Melanocyte of skin (primary cell): ENCODE measurements at places on chromosomes 7 and 10. TPM values are rescaled to one million over a fixed set of nuclear protein-coding genes. Genes with fewer than 3 reads are reported as not detected.

NRAP gene
- under 0.01 TPM in 2 replicates for total RNA-seq

ACTR3C gene
- total RNA-seq = 0.34 and 0.73 TPM in 2 replicates

C10orf67 gene
- total RNA-seq = 0.34 and 0.36 TPM in 2 replicates

LEP gene
- total RNA-seq = under 0.01 TPM in 1 of 2 replicates, not detected in the other

SAP25 gene
- not detected in 2 replicates for total RNA-seq

FAM25G gene
- total RNA-seq = not detected in 2 replicates

PPP1R3A gene
- not detected in 2 replicates for total RNA-seq

PROSER2 gene
- total RNA-seq = 1.0 and 4.4 TPM in 2 replicates

NUP205 gene
- 63.3 and 80.0 TPM in 2 replicates for total RNA-seq

ZNF365 gene
- total RNA-seq = 1.7 and 2.0 TPM in 2 replicates

NUB1 gene
- total RNA-seq = 27.8 and 34.0 TPM in 2 replicates

VAX1 gene
- total RNA-seq = not detected in 2 replicates

HABP2 gene
- not detected in 2 replicates for total RNA-seq

TCAF2 gene
- total RNA-seq = 0.15 and 0.33 TPM in 2 replicates

PNLIPRP2 gene
- not detected in 2 replicates for total RNA-seq

ANKRD30A gene
- total RNA-seq = not detected in 2 replicates

WNT8B gene
- total RNA-seq = not detected in 2 replicates

TSPAN14 gene
- 60.0 and 69.6 TPM in 2 replicates for total RNA-seq

GARIN1A gene
- 1.4 and 1.5 TPM in 2 replicates for total RNA-seq

GNGT1 gene
- not detected in 2 replicates for total RNA-seq

ACTL6B gene
- total RNA-seq = not detected in 2 replicates

OR2A42 gene
- total RNA-seq = 0.36 TPM in 1 of 2 replicates, not detected in the other

FAM170B gene
- total RNA-seq = not detected in 2 replicates

ZNF679 gene
- total RNA-seq = not detected in 2 replicates

CRHR2 gene
- total RNA-seq = not detected in 2 replicates

PRSS37 gene
- total RNA-seq = not detected in 2 replicates
